ENCODE measurements at places on chromosomes 11 and 22. TPM values are rescaled to one million over a fixed set of nuclear protein-coding genes. Genes with fewer than 3 reads are reported as not detected.

CHRM1 gene
- total RNA-seq: not detected

- no peak for DNase-seq
Observed at GRCh38 chr11:32018672-32019071, 72.2 kb upstream of the RCN1 start.

TSGA10IP gene
- total RNA-seq: not detected

- DNase-seq: no peak
Observed at GRCh38 chr11:27088353-27088752, 47.7 kb downstream of the BBOX1 start.

FGF4 gene
- total RNA-seq: not detected

GRCh38 chr11:8332196-8332595 is 68.5 kb upstream of the LMO1 start:
- DNase-seq: no peak

LGALS12 gene
- not detected for total RNA-seq

UQCR10 gene
- total RNA-seq: 63.4 TPM
